GM12892 (cell line): ENCODE measurements at places on chromosomes 3 and 15.

GRCh38 chr3:113035387-113035982, 44.7 kb downstream of the GTPBP8 start:
- DNase-seq: peak; percentile 27

- no peak for DNase-seq
Observed at GRCh38 chr3:160796813-160797164, 40.8 kb downstream of the PPM1L start.

- no peak for DNase-seq
Observed at GRCh38 chr3:167520266-167521005, 46.6 kb upstream of the SERPINI2 start.

DNA sequence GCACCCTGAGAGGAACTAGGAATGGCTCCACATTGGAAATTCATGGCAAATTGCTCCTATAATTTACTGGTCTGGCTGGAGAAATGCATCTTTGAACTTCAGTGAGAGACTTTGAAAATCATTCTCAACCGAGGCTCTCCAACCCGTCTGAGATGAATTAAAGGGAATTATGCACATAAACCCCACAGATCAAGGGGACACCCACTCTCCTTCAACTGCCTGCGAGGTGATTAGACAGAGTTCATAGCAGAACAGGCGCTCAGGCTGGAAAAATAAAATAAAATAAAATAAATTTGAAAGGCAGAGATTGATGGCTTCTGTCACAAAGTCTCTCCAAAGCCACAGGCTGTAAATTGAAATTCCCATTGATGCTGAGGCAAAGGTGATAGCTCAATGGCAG, 37.7 kb downstream of the MEGF11 start:
- no peak for DNase-seq
